ENCODE measurements at places on chromosomes 13 and 19. TPM values are rescaled to one million over a fixed set of nuclear protein-coding genes. Genes with fewer than 3 reads are reported as not detected.

The SIGLEC5 gene
- polyA plus RNA-seq, result 0.01 TPM

The TNFSF11 gene
- not detected for polyA plus RNA-seq

The EXOC3L2 gene
- polyA plus RNA-seq, result 1.2 TPM

The RAVER1 gene
- polyA plus RNA-seq, result 9.5 TPM

The COX7A1 gene
- polyA plus RNA-seq, result 2,441 TPM

The ZFP36 gene
- 60.2 TPM for polyA plus RNA-seq

The ADGRE1 gene
- not detected for polyA plus RNA-seq

The LGALS16 gene
- not detected for polyA plus RNA-seq

The TMEM221 gene
- polyA plus RNA-seq, result not detected

The CGB5 gene
- not detected for polyA plus RNA-seq

The SERPINE3 gene
- 0.01 TPM for polyA plus RNA-seq

The ZNF534 gene
- polyA plus RNA-seq, result 0.88 TPM

The PRSS57 gene
- 0.06 TPM for polyA plus RNA-seq

The ELAVL3 gene
- 0.15 TPM for polyA plus RNA-seq

The ZFR2 gene
- polyA plus RNA-seq, result not detected

The GNA15 gene
- polyA plus RNA-seq, result 1.4 TPM

The MYO1F gene
- polyA plus RNA-seq, result 2.6 TPM
